ENCODE measurements at places on chromosomes 2 and 18.

DNA sequence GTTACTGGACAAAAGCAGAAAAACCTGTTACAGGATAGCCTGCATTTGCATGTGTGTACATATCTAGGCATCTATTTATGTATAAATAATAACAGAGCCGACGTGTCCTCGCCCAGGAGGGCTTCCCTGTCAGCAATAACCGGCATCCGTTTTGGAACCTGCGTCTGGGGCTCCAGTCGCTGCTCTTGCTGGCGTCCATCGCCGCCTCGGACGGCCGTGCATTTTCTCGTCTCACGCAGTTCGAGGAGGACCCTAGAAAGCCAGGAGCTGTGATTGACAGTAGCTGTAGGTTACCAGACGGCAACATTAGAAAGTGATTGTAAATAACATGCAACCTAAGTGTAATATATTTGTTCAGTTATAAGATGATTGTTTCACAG is 132.6 kb downstream of the NFATC1 start:
- no peak for DNase-seq

DNA sequence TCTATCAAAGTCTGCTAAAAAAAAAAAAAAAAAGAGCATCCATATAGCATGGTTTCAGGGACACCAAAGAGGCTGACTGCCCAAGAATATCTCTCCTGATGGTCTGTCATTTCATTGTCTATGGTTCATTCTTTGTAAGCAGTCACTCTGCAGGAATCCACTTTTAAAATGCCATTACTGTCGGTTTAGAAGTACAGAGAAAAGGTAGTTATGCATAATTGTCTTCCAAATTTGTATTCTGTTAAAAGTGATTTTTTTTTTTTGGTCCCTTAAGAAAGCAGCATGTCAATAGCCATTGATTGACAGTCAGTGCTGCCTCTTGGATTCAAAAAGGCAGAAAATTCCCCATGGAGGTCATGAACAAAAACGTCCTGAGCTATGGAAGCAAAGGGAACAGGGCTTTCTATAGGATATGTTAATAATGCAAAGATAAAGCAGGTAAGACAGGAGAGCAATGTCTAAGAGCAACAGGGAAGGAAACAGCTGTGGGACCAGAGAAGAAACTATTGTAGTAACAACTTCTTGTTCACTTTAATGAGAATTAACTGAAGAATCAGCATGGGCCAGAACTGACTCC is 245.8 kb downstream of the TMX3 start:
- no peak for DNase-seq

GRCh38 chr18:12692206-12692605 is 10.3 kb downstream of the CEP76 start:
- no peak for DNase-seq

- DNase-seq: no peak
Measured at GRCh38 chr18:38611036-38611964, 1045.7 kb upstream of the CELF4 start.

DNA sequence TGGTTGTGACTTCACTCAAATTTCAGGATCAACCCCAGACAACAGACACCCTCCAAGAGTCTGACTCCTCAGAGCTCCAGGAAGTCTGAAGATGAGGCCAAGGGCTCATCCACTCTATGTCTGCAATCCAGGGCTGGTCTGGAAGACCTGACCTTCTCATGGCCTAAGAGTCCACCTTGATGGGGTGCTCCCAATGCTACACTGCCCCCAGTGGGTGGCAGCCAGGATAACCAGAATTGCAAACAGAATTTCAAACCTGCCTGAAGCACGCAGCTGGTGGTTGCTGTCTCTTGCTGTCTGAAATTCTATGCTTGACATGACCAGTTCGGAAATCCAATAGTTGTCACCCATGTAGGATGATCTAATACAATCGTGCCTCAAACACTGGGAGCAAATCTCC is 96.0 kb downstream of the UXS1 start:
- DNase-seq: no peak

DNA sequence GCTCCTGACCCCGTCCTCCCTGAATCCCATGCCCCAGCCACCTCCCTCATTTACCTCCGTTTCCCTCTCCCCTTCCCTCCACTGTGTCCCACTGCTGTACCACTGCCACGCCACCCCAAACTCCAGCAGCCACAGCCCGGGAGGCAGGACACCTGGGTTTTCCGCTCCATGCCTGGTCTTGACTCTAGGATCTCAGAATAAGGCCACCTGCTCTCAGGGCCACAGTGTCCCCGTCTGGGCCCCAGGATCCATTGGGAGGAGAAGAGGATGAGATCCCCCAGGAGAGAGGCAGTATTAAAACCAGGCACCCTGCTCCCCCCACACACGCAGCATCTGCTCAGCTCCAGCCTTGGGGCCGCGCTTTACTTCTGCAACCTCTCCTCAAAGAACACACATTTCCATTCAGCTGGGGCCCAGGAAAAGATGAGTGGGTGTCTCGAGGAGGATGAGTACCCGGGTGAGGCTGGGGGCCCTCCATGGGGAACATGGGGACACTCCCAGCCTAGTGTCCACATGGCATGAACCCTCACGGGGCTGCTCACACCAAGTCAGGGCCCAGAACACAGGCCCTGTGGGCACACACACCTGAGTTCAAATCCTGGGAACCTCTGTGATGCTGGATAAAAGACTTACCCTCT is 32.8 kb upstream of the TNS1 start:
- DNase-seq: no peak

DNA sequence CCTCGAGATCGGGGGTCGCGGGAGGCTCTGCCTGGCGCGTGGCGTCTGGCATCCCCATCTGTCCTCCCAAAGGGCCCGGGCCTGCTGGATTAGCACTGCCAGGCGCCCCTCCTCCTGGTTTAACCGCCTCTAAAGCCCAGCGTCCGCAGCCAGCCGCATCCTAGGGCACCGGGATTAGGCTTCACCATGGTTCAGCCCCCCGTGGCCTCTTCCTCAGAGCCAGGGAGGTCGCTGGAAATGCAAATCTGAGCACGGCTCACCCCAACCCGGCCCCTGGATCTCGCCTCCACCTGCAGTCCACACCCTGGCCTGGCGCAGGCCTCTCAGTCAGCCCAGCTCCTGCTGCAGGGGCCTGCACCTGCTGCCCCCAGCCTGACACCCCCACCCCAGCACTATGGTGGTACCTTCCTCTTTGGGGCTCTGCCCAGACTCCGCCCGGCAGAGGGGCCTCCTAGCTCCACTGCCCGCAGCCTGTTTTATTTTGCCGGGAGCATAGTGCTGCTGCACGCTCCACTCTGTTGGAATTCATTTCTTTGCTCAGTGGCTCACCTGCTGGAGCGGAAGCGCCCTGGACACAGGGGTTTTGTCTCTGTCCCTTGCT is 13.2 kb downstream of the PRELID3A start:
- no peak for DNase-seq

- no peak for DNase-seq
Measured at GRCh38 chr2:214005337-214005736, 405.5 kb upstream of the VWC2L start.

DNA sequence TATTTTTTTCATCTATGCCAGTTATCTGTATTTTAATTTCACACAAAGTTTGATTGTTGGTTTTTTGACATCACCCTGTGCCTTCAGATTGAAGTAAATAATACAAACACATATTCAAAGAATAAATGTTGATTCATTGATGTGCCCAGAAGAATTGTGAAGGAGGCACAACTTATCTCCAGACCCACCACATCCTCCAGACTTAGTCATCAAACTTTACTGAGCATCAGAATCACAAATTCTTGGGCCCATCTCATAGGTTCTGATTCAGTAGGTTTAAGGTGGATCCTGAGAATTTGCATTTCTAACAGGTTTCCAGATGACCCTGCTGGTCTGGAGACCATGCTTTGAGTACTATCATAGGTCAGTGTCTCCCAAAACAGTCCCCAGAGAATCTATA is 82.8 kb upstream of the PIK3C3 start:
- no peak for DNase-seq

GRCh38 chr2:146721486-146721885 is 1123.3 kb upstream of the ACVR2A start:
- DNase-seq: no peak

- no peak for DNase-seq
Measured at GRCh38 chr2:139963863-139964355, 1183.7 kb upstream of the NXPH2 start.

DNA sequence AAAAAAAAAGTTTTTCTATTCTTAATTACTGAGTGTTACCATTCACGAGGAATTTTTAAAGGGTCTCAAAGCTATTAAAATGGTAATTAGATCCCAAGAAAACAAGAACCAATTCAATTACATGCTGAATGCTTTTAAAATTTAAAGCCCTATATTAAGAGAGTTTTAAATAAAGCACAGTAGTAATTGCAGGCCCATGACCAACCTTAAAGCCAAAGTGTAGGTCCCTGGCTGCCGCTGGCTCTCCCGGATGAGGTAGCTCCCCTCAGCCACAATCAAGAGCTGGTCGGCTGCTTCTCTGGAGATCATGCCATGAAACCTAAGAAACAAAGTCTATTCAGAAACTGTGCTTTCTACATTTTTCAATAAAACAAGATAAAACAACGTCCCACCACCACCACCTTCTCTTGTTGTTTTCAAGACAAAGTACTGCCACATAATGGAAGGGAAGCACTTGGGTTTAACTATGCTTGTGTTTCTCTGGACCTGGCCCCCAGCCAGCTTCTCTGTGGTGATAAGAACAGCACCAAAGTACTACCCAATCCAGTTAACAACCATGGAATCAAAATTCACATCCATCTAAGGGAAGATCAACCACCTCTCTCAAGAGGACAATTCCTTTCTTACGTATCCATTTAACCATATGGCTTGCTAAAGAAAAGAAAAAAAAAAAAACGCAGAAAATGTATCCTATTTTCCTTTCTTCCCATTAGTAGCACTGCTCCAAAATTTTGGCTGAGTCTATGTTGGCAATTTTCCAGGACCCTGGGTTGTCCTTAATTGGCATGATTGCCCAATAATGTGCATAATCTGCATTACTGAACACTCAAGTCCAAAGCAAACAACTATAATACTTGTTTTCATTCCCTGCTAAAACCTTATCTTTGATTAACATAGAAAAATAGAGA is 90.1 kb downstream of the CHN1 start:
- no peak for DNase-seq

- no peak for DNase-seq
Measured at GRCh38 chr18:9096685-9097084, 5.8 kb upstream of the NDUFV2 start.

DNA sequence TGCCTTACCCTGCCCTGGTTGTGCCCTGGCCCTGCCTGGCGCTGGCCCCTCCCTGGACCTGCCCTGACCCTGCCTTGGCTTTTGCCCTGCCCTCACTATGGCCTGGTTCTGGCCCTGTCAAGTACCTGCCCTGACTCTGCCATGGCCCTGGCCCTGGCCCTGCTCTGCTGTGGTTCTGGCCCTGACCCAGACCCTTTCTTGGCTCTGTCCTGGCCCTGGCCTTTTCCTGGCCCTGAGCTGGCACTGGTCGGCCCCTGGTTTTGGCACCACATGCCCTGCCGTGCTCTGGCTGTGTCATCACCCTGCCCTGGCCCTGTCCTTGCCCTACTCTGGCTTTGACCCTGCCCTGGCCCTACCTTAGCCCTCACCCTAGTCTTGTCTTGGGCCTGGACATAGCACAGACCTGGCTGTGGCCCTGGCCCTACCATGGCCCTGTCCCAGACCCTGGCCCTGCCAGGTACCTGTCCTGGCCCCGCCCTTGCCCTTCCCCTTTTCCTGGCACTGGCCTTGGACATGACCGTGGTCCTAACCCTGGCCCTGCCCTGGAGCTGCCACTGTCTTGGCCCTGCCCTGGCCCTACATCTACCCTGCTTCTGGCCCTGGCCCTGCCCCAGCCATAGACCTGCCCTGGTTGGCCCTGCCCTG is 4.8 kb upstream of the ANKRD62 start:
- DNase-seq: no peak

DNA sequence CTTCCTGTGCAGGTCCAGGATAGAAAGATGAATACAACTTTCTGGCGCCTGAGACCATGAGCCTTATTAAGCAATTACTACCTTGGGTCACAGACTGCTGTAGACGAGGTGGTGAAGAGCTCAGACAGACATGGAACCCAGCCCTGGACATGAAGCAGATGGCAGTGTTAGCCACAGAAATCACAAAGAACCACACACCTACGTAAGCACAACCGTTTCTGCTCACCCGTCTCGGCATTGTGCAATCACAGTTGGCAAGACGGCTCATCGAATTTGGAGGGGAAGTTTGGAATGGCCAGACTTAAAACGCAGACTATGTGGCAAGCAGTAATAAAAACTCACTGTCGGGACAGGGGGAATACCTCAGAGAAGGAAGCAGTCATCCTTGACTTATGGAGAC is 24.3 kb upstream of the ASPRV1 start:
- DNase-seq: no peak

DNA sequence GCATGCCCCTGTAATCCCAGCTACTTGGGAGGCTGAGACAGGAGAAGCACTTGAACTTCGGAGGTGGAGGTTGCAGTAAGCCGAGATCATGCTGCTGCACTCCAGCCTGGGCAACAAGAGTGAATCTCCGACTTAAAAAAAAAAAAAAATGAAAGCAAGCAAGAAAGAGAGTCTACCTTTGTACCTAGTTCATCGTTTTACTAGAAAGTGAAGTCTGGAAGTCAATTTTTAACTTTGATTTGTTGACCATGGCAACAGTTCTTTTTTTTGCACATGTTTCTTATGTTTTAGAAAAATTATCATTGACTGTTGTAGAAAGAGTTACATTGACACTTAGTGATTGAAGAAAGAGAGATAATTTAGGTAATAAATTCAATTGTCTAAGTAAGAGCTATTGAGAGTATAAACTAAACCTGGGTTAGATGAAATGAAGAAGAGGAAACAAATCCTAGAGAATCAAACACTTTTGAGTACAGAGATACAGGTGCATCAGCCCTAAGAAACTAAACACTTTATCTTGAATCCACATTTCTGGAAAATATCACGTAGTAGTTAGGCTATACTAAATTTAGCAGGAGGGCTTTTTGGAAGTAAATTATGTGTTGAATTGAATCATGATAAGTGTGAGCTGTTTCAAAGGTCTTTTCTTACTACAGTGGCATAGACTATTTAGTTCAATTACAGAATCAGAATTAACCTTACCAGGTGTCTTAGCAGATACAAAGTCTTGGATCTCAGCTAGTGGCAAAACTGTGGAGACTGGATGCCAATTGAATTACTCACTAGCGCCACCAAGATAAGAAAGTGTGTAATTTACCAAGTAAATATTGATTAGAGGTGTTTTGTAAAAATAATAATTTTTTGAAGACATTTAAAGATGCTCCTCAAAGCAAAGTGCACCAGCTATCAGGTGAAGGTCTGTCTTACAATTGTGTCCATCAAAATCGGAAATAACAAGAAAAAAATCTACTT is 303.4 kb upstream of the NRXN1 start:
- no peak for DNase-seq

- DNase-seq: no peak
Measured at GRCh38 chr2:234863043-234863934, 88.5 kb upstream of the SH3BP4 start.

DNA sequence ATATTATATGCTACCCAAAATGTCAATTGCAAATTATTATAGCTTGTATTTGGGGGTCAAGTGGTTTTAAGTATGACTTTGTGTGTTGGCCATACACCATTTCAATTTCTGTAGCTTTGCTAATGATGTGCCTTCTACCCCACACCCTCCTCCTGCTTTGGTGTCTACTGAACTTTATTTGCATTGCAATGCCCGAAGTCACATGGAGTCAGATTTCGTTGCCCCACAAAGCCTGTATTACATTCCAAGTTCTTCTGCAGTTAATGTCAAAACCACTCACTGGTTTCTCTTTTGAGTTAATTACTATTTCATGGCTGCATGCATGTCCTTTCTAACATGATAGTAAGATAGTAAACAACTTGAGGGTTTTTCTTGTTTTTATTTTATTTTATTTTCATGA is 528.9 kb downstream of the RIT2 start:
- no peak for DNase-seq
